GM10248 (cell line): ENCODE measurements at places on chromosomes 5 and 9.
A peak's percentile ranks its signal among the peaks of the same experiment; 100 is the strongest.

DNA sequence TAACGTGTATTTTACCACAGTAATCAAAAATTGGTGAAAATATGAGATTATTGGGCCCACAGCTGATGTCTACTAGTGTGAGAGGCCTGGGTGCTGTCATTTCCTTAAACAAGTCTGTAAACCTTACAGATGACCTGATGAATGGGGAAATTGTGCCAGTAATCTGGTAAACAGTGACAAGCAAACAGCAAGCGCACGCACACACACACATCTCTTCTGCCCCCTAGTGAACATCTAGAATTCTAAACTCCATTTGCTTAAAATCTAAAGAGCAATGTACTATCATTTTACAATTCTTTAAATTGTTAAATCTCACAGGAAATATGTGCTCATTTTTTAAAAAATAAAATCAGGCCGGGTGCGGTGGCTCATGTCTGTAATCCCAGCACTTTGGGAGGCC lies 7.5 kb upstream of the RAPGEF1 start:
- DNase-seq, result no peak

DNA sequence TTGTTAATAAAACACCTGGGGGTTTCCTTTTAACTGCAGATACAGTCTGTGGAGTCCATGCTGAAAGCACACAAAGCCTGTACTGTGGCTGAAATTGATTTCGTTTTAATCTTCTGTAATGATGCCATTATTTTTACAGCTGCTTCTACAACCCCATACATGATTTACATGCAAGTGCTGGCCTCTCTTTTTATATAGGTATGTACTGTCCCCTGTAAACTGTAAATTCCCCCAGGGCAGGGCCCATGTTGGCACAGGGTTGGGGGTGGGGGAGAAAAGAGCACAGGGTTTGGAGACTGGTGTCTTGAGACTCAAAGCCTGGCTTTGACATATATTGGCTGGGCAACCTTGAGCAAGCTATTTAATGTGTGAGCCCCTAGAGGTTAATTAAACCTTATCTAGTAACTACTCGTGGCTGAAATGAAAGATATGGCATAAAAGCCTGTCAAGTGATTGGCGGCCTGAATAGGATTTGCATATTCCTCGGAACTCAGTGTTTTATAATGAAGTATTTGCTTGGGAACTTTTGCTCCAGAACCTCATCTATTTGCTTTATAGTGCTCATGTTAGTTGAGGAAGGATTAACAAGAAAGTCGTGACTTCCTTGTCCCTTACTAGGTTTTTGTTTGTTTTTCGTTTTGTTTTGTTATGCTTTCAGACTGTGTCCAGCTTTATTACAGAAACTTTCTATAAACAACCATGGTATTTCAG lies 34.0 kb downstream of the KLF4 start:
- DNase-seq, result no peak

DNA sequence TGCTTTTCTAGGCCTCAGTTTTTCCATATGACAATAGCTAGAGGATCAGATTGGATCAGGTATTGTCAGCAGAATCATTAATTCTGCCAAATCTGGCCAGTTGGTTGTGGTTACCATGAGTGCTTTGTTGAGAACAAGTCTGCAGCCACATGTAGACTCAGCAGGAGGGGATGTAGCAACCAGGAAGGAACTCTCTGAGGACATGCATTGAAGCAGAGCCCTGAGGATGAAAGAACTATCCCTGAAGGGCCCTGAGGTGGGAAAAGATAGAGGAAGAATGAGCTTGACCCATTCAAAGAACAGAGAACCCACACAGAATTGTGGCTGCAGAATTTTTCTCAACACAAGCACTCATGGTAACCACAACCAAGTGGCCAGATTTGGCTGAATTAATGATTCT lies 60.1 kb upstream of the AFAP1L1 start:
- no peak for DNase-seq

GRCh38 chr9:135714242-135715055 lies 12.5 kb downstream of the KCNT1 start:
- no peak for DNase-seq

DNA sequence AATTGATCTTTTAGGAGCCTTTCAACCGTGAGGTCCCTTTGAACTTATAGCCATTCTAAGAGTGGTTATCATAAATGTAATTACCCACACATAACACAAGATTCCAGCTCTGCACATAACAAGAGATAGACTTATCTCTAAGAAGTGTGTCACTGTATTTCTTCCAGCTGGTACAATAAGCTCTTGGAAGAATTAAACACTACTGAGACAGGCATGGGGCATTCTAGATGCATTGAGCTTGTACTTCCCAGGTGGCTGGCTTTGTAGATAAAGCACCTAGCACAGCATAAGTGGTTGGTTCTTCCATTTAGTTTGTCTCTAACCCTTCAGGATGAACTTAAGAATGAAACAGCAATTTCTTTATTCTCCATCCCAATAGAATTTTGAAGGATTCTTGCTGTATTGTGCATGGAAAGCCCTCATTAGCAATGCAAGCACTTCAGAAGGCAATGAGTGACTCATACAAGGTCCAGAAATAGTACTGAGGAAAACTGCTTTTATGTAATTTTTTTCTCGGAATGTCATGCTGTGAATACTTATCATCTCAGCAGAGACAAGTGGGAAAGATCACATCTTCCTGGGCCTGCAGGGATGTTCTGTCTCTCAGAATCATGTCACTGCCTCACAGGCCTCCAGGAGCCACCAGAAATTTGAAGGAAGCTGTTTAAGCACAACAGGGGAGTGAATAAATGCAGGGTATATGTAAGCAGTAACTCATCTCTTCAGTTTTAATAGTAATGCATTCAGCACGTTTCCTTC lies 91.1 kb upstream of the CD180 start:
- DNase-seq, result no peak

GRCh38 chr5:5318426-5319190 lies 103.9 kb upstream of the ICE1 start:
- DNase-seq, result no peak

- no peak for DNase-seq
These were observed 76.3 kb downstream of the FOCAD start for GRCh38 chr9:20760246-20760891.

- no peak for DNase-seq
These were observed 151.2 kb downstream of the RXRA start for GRCh38 chr9:134477342-134477925.

GRCh38 chr5:154397652-154398406 lies 48.0 kb upstream of the SAP30L start:
- no peak for DNase-seq

DNA sequence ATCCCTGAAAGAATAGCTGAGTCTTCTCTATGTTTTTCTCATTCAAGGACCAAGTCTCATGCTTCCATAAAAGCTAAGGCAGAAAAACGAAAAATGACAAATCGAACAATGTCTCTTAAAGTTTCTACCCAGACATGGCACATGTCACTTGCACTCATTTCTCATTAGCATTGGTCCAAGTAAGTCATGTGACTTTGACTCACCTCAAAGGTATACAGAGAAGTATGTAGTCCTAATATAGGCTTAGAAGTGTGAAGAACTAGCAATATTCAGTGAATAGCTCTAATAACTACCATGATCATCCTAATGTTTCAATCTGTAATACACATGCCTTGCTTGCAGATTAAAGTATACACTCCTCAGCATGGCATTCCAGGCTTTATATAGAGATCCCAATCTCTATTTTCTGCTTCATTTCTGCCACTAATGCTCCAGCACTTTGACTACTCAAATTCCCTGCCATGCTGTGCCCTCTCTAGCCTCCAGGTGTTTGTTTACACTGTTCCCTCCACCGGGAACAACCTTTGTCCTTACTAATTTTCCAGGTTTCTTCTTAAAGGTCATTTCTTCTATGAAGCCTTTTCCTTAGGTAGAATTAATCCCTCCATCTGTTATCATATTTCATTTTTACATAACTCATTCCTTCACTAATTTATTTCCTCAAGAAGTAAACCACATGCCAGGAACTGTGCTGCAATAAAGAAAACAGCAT lies 98.9 kb downstream of the CEMIP2 start:
- DNase-seq, result no peak

DNA sequence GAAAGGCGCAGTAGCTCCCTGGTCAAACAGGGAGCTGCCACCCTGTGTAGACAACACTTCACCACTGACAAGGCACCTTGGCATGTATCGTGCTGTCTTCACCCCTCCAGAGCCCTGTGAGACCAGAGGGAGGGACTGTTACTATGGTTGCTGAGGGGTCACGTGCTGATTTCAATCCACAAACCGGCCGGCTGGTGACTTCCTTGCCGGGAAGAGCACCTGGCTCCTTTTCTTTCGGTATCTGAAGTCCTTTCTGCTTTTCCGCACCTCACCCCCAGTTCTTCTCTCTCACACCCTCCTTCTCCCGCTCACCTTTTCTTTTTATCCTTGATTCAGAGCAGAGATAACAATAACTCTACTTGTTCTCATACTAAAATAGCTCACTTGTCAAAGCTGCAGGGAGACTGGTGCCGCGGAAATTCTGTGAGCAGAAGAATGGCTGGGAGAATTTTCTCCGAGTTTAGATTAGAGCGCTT lies 327.2 kb downstream of the ZSWIM6 start:
- DNase-seq, result no peak

- no peak for DNase-seq
These were observed 657 bp downstream of the MAT2B start for GRCh38 chr5:163506095-163506457.

DNA sequence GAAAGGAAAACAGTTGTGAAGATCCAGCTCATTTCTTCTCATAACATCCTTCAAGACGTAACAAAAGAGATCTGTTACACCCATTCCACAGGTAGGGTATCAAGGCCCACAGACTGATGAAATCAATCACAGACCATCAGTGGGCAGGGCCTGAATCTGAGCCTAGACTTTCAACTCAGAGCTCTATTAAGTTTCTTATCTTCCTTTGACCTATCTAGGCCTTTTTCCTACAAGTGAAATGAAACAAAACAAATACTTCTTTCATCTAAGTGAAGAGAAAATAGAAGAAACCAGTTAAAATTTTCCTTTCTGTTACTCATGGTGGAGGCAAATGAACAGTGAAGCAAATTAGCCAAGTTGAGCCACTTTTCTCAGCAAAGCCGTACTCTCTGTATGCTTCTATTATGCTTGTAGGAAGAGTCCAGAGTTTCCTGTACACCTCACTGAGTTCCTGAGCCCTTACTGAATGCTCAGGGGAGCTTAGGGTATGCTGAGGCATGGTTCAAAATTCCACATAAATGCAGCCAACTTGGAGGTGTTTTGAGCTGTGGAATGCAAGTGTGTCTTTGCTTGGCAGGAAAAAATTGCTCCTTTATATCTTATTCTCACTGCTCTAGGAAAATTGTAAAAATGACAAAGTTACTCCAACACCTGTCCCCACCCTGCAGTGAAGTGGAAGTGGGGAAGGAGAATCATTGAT lies 91.9 kb downstream of the FEM1C start:
- DNase-seq, result no peak

GRCh38 chr5:173664154-173664526 lies 47.7 kb upstream of the BOD1 start:
- DNase-seq, result peak; percentile 43

DNA sequence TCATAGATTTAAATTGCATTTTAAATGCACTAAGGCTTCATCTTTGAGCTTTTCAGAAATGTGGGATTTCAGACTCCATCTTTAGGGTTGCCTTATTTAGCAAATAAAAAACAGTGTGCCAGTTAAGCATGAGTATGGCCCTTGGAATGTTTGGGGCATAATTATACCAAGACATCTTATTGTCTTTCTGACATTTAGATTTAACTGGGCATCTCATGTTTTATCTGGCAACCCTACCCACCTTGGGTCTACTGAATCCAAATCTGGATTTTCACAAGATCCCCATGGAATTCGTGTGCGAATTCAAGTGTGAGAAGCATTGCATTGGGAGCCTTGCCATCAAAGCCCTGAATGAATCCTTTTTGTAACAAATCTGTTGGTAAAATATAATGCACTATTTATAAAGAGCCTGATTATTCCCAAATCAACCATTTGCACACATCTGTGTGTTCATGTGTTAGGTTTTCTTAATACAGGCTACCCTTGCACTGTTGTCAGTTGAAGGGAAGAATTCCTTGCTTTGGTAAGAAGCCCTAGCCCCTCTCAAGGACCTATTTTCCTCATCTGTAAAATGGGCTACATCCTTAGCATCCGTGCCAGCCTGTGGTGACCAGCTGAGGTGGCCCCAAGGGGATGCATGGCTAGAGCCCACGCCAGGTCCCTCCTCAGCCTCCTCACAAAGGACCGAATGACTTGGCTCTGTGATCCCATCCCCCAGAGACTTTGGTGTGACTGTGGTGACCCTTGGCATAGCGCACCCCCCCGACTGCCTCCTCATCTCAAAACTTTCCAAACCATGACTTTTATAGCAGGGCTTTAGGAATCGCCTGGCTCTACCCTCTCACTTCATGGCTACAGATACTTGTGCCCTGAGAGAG lies 8.1 kb downstream of the GSN start:
- DNase-seq, result no peak

GRCh38 chr9:133529874-133530273 lies 4.6 kb upstream of the ADAMTSL2 start:
- DNase-seq, result no peak

GRCh38 chr5:40224421-40224820 lies 455.3 kb upstream of the PTGER4 start:
- DNase-seq, result no peak

GRCh38 chr5:90050103-90050502 lies 359.5 kb downstream of the CETN3 start:
- no peak for DNase-seq

DNA sequence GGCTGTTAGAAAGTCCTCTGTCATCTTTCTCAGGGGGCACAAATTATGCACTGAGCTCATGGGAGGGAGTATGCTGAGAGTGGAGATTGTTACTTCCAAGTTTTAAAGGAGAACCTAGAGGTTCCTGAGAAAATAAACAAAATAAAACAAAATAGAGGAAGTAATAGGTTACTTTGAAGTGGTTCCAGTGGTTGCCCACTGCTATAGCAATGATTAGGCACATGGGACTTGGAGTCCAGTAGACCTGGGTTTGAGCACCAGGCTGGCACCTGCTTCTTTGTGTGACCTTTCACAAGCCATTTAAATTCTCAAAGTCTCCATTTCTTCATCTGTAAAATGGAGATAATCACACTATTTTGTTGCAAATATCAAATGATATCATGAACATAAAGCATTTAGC lies 13.8 kb upstream of the CDC23 start:
- DNase-seq, result no peak

DNA sequence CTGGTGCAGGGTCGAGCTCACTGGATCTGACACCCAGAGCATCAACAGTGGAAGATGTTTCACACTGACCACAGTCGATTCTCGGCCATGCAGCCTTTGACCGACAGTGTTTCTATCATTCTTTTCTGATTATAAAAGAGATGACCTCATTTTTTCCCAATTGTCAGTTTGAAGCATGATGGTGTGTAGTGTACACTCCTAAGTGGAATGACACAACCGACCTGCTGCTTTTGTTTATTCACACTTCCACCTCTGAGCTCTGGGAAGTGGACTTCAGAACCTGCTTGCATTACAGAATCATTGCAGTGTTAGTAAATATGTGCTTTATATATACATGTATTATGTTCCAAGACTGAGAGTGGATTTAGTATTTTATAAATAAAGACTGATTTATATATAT lies 128.6 kb downstream of the IRX2 start:
- no peak for DNase-seq

- no peak for DNase-seq
These were observed 7.4 kb downstream of the CPLX2 start for GRCh38 chr5:175878544-175879438.

- peak; percentile 50 for DNase-seq
These were observed 10.4 kb downstream of the TRIM14 start for GRCh38 chr9:98108531-98109031.
